ENCODE measurements at places on chromosomes 11 and 22.

- no peak for DNase-seq
Observed at GRCh38 chr11:10076458-10077141, 217.4 kb downstream of the SBF2 start.

- no peak for DNase-seq
Observed at GRCh38 chr22:44711241-44711560, 9.2 kb downstream of the PRR5 start.

DNA sequence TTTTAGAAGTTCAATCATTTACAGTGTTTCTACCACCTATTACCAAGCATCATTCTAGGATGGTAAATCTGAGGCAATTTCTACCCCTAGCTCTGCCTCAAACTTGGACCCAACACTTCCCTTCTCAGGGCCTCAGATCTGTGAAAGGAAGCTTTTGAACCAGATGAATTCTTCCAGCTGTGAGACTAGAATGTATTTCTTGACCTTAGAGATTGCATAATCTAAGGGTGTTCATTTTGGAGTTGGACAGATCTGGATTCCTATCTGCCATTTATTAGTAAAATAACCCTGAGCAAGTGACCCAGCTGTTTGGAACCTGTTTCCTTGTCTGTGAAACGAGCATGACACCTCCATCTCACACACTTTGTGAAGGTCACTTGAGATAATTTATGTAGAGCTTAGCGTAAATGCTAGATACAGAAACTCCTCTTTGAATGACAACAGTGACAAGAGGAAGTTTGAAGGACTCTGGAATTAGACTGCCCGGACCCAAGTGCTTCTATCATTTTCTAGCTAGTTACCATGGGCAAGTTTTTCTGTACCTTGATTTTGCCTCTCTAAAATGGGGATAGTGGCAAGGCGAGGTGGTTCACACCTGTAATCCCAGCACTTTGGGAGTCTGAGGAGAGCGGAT lies 3.8 kb upstream of the INTS5 start:
- no peak for DNase-seq

DNA sequence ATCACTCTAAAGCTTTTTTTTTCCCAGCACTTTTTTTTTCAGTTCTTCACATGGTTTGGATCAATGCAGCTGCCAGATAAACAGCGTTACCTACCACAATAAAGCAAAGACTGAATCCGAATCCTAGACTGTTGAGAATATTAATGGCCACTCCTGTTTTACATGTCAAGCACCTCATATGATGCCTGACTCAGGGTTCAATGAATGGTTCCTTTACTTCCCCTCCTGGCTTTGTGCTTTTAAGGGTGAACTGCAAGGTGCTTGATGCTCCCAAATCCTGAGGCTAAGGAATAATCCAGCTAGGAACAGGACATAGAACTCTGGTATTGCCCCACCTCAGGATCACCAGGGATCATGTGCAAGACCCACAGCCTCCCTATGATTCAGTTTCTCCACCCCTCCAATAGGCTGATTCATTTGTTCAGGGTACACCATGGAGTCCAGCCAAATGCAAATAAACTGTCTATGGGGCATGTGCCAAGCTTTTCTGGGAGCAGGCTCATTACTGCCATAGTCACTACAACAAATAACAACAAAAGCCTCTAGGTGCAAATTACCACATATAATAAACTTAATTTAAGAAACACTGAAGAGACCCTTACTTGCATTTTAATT lies 104.3 kb downstream of the GAB2 start:
- DNase-seq: no peak

GRCh38 chr22:39130152-39130704 lies 22.3 kb downstream of the CBX7 start:
- no peak for DNase-seq

GRCh38 chr11:34492806-34493414 lies 20.7 kb downstream of the ELF5 start:
- DNase-seq: peak; percentile 8

Data from stimulated activated CD8-positive, alpha-beta memory T cell treated with anti-CD3 and anti-CD28 coated beads, Interleukin-2, amount 100 ng/mL, for 1 hour (primary cell).